CD4-positive, alpha-beta T cell treated with Interleukin-6 at 100 ng/mL for 8 hours (primary cell): ENCODE measurements at places on chromosomes 11 and 22.

GRCh38 chr22:38505541-38506117, 482 bp downstream of the DDX17 start:
- peak; percentile 48 for DNase-seq

DNA sequence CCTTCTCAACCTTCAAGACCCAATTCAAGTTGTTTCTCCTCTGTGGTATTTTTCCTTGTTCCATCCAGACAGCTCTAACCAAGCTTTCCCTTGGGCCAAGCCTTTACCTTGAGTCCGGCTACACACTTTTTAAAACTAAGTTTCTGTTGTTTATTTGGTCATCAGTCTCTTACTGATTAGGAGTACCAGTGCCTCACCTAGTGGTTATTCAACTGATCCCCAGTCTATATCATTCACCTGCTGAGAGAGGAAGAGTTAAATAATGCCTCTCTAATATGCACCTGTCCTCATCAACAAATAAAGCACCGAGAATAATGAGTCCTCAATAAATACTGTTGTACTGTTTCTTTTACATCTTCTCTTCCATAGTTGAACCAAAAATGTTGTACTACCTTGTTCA, 160.8 kb downstream of the MSANTD4 start:
- no peak for DNase-seq

DNA sequence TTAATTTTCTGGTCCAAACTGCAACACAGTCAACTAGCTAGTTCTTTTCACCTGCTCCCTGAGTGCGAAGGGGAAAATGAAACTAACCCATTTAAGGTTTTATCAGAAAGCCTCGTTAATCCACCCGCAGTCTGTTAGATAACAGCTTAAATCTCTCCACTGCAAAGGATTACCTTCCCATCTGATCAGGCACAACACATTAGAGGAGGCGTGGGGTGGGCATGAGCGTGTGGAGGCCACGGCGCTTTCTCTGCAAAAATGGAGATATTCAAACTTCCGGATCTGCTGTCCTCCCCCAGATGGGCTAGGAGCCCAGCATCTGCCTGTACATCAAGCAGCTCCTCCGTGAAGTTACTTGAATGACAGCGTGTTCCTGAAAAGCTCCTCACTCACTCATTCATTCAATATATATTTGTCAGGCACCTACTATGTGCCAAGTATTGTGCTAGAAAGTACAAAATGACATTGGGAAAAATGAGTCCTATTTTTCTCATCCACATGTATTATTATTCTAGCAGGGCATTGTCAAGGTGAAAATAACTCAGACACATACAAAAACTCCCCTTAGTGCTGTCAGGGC, 13.5 kb upstream of the ANKK1 start:
- no peak for DNase-seq

GRCh38 chr22:24051028-24051427, 39.9 kb downstream of the CABIN1 start:
- no peak for DNase-seq

- DNase-seq: no peak
Observed at GRCh38 chr11:73645972-73646631, at the start of gene PLEKHB1. Gene PLEKHB1 (plus strand): TSS chr11:73646581. CDS start chr11:73646609, 28 bp downstream.

DNA sequence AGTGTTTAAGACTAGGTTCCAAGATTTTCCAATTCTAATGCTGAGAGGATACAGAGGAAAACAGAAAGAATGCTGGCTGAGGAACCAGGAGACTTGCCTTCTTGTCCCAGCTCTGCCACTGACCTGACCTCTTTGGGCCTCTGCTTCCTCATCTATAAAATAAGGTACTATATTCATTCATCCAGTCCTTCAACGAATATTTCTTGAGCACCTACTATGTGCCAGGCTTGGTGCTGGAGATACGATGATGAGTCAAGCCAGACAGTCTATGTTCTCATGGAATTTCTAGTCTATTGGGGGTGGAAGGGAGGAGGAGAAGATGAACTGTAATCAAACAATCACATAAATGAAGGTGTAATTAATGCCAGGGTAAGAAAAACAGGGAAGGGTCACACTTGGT, 27.8 kb upstream of the UPB1 start:
- DNase-seq: no peak

- no peak for DNase-seq
Observed at GRCh38 chr11:119591836-119592310, 137.1 kb downstream of the NECTIN1 start.

DNA sequence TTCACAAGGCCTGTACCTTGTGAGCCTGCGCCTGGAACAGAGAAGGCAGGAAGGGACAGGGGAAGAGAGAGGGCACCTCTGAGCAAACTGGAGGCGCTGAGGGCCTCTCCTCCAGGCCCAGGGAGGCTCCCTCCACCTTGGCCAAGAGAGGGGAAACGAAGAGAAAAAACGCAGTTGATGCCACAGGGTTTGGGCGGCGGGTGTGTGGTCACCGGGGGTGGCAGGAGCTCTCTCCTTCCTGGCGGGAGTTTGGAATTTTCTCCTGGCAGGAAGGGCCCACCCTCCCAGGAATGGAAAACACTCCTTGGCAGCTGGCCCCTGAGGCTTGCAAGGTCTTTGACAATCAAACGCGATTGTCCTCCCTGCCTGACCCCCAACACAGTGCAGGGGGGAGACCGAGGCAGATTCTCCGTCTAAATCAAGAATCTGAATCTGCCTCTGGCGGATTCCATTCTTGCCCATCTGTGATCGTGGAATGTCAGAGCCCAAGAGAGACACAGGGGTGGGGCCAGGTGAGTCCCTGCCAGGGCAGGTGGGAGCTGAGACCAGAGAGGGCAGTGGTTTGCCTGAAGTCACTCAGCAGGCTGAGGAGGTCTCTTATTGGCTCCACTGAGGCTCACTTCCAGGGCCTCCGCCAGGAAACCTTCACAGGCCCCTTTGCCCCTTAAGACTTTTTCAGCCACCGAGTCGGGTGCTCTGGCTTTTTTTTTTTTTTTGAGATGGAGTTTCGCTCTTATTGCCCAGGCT, 21.0 kb downstream of the RPL3 start:
- DNase-seq: no peak

- DNase-seq: no peak
Observed at GRCh38 chr11:114141863-114142580, 82.5 kb downstream of the ZBTB16 start.

DNA sequence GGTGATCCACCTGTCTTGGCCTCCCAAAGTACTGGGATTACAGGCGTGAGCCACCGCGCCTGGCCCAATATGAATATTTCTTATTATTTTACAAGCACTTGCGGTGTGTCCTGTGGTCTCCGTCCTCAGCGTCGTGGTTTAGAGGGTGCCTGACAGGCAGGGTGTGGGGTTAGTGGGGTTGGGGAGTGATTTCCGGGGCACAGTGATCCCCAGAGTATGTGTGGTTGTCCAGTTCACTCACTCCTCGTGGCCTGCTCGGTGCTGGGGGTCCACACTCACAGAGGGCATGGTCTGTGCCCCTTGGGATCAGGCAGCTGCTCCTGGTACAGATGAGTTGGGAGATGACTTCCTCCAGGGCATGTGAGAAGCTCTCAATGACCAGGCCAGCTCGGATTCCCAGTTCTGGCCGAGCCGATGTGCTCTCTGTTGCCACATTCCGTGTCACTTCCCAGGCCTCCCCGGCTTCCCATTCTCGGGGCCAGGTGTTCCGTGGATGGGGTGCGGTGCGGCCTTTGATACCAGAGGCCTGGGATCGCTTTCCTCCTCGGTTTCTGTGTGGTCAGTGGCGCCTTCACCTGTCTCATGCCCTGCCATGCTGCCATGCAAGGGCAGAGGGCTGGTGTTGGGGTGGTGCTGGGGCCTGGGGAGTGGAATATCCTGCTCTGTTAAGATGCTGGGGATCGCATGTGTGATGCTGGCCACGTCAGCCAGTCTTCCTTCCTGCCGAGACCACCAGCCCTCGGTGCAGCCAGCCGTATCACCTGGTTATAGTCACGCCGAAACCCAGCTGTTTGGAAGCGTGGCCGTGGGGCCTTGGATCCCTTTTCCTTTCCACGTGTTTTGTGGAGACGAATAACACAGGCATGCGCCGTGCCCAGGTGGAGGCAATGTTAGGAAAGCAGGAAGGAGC, 39.6 kb downstream of the PARVB start:
- DNase-seq: no peak

- no peak for DNase-seq
Observed at GRCh38 chr11:62315431-62315830, 16.6 kb upstream of the SCGB1D4 start.

DNA sequence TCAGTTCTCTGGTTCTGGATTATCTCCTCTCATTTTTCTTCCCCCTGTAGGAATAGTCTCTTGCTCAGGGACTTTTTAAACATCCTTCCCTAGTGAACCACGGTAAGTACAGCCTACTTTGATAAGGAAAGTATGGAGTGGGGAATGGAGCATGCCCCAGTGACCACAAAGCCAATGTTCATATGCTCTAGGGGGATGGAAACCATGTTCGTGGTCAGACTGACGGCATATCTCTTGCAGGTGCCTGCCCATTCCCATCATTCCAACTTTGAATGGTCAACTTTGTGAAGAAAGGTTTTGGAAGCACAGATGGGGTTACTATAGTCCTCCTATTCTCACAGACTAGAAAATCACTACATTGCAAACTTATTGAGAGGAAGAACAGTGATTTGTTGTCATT, 332.5 kb upstream of the NCAM1 start:
- DNase-seq: no peak
